ENCODE measurements at places on chromosomes 1 and 21. TPM values are rescaled to one million over a fixed set of nuclear protein-coding genes. Genes with fewer than 3 reads are reported as not detected.

The C21orf58 gene
- 0.67 TPM for polyA plus RNA-seq

The HAX1 gene
- 153 TPM for polyA plus RNA-seq

The C1orf185 gene
- not detected for polyA plus RNA-seq

The CAPZB gene
- polyA plus RNA-seq, result 253 TPM

The OR2T29 gene
- polyA plus RNA-seq, result not detected

Data from kidney (tissue), 22 donors.